G401 (cell line): ENCODE measurements at places on chromosomes 6 and 20. TPM values are rescaled to one million over a fixed set of nuclear protein-coding genes. Genes with fewer than 3 reads are reported as not detected.

The GNAS-AS1 gene
- total RNA-seq: not detected in 2 replicates

The DEFB132 gene
- not detected in 2 replicates for total RNA-seq

The CRISP1 gene
- total RNA-seq: not detected in 2 replicates

The HLA-DRB1 gene
- not detected in 2 replicates for total RNA-seq

- no peak for DNase-seq
These were observed 586 bp downstream of the ZNF512B start for GRCh38 chr20:63968928-63969760.

DNA sequence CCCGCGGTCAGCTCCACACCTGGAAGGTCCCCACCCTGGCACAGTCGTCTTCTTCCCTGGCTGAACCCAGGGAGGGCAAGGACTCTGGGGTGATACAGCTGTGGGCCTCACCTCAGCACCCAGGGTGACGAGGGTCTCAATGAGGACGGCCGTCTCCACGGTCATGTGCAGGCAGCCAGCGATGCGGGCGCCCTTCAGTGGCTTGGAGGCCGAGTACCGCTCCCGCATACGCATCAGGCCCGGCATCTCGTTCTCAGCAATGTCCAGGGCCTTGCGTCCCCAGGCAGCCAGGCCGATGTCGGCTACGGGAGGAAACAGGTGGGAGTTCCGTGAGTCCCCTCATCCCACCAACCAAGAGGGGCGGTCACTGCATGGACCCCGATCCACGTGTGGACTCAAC, 7.9 kb downstream of the AHCY start:
- no peak for DNase-seq

DNA sequence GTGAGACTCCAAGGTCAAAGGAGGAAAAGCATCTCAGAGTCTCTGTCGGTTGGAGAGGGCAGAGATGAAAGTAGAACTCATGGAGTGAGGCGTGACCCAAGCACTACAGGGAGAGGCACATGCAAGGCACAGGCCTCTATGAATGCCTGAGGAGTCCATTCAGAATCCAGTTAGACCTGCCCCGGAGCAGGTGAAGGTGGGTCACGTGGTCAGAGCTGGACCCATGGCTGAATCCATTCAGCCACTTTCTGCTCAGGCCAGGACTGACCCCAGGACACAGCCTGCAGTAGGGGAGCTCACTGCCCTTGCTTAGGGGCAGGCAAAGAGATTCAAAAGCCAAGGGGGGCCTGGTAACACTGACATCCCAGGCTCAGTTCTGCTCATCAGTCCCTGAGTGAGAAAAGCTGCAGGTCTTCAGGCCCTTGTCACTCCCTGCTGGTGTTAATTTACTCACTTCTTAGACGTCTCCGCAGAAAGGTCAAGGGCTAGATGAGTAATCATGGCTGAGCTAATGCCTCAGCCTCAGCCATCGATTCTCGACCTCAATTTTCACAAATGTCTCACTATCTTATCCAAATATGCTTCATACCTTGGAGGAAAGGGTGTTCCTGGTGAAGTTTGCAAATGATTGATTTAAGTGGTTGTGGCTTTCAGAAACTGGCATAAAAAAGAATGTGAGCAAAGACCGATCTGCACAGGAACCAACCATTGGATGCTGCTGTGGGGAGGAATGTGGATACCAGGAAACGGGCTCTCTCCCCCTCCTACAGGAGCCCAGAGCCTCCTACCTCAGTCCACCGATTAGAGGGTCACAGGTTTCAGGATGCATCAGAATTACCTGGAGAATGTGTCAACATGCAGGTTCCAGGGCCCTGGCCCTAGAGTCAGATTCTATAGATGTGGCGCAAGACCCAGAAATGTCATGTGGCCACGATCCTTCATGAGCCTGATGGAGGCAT, 584.4 kb downstream of the PTPRT start:
- DNase-seq: no peak

- DNase-seq: no peak
These were observed 66.8 kb upstream of the RSPO3 start for GRCh38 chr6:127051571-127052260.

- DNase-seq: no peak
These were observed 265.2 kb upstream of the QKI start for GRCh38 chr6:163149279-163149848.

DNA sequence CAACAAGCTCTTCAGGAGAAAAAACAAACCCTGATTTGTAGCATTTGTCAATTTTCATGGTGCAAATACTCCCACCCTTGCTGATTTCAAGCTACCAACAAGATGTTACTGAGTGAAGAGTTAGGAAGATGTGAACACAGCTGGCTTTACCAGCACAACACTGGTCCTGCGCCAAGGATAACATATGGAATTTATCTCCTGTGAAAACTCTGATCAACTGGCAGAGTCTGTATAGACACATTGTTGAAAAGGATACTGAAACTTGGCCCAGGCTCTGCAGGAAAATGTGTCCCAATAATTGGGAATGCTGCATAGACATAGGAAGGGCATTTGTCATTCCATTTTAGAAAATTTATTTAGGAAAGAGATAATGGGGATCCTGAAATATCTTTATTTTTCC, 29.0 kb downstream of the OTOR start:
- no peak for DNase-seq

- DNase-seq: no peak
These were observed 413.5 kb downstream of the BTBD3 start for GRCh38 chr20:12331236-12331635.

DNA sequence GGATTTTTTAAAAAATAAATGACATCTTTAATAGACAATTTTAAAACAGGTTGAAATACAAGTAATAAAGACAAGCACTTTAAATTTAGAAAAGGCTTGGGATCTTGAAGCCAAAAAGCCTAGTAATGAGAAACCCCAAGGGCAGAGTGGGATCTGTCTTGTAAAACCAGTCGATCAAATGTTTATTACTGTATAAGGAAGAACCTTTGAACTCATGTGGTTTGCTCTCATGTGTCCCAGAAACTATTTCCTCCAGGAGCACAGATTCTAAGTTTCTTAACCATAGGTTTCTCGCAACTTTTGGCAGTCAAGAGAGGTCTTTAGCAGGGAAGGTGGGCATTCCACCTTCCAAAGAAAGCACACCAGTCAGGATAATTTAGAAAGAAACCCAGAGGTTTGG, 541.7 kb upstream of the BTBD3 start:
- no peak for DNase-seq

DNA sequence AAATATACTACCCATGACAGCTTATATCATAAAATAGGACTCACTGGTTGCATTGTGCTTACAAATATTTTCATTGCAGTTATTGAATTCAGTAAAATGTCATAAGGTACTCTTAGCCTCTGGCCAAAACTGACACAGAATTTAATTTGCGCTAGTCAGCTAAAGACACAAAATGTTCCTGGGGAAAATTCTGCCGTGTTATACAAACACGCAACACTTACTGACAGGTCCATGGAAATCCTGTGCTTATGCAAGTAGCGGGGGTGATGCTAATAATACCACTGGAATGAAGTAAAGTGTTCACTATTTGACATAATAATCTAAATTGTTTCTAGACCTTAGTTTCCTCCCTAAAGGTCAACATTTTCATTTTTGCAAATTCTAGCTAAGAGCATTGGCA, 354.4 kb upstream of the RSPO3 start:
- DNase-seq: peak; percentile 26

- no peak for DNase-seq
These were observed 1.2 kb downstream of the TBX18 start for GRCh38 chr6:84763003-84763885.

DNA sequence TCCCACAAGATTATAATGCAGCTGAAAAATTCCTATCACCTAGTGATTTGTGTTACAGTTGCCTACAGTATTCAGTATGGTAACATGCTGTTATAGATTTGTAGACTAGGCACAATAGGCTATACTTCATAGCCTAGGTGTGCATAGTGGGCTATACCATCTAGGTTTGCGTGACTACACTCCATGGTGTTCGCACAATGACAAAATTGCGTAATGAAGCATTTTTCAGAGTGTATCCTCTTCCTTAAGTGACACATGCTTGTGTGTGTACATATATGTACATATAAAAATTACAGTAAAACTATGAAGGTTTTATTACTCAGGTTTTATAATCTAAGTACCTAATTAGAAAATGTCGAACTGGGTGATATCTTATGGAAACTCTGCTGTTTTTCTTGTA, 133.0 kb downstream of the FARS2 start:
- DNase-seq: no peak

GRCh38 chr6:47234266-47234933, 75.3 kb downstream of the TNFRSF21 start:
- DNase-seq: no peak

GRCh38 chr20:14434384-14435136, 97.1 kb upstream of the FLRT3 start:
- DNase-seq: no peak

DNA sequence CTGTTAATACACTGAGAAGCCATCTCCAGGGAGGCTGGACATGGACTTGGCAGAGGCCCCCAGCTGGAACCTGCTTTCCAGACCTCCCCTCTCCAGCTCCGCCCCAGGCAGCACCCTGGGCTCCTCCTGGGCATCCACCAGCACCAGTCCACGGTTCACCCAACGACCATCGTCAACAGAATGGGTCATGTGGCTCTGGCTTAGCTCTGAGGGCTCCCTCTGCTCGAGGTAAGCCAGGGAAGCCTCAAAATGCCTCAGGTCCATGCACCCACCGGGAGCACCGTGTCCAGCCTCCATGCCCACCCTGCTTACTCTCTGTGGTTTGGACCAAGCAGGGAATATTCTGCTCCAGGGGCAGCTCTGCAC, 40.5 kb downstream of the WDR27 start:
- DNase-seq: no peak

GRCh38 chr20:14955399-14955798, 618.0 kb upstream of the FLRT3 start:
- DNase-seq: no peak

DNA sequence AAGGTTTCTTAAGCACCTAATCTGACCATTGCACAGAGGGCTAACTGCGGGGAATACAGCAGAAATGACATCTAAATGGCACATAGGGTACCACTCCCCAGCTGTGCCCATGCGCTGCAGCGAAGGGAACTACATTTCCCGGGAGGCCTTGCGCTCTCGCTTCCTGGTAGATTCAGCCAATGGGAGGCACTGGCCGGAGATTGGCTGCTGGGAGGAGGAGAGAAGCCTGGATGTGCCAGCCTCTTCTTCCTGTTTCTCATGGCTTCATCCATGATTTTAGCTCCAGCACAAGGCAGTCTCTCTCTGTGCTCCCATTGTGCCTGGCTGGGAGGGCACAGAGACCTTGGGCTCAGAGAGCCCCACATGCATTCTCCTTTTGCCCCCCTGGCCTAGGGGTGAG, 101.7 kb upstream of the FOXA2 start:
- DNase-seq: peak; percentile 36

DNA sequence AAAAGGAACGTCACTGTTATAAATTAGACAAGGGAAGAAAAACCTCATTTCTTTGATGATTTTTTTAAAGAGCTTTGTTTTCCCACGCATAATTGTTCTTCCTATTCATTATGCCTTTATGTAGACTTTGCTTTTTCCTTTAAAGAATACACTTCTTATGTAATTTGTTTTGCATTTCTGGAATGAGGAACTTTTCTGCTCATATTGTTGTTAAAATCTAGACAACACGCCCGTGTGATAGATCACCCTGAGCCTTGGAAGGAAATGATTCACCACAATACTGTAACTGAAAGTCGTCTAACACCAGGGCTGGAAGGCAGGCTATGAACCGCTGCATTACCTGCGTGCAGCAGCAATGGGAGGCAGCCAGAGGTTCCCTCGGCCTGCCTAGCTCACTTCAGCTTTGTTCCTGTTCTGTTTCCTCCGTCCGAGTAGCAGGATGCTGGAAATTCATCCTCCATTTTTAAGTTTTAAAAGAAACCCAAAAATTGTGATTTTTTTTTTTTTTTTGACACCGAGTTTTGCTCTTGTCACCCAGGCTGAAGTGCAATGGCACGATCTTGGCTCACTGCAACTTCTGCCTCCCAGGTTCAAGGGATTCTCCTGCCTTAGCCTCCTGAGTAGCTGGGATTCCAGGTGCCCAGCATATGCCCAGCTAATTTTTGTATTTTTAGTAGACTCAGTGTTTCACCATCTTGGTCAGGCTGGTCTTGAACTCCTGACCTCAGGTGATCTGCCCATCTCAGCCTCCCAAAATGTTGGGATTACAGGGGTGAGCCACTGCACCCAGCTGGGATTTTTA, 49.6 kb upstream of the ZNF217 start:
- no peak for DNase-seq

DNA sequence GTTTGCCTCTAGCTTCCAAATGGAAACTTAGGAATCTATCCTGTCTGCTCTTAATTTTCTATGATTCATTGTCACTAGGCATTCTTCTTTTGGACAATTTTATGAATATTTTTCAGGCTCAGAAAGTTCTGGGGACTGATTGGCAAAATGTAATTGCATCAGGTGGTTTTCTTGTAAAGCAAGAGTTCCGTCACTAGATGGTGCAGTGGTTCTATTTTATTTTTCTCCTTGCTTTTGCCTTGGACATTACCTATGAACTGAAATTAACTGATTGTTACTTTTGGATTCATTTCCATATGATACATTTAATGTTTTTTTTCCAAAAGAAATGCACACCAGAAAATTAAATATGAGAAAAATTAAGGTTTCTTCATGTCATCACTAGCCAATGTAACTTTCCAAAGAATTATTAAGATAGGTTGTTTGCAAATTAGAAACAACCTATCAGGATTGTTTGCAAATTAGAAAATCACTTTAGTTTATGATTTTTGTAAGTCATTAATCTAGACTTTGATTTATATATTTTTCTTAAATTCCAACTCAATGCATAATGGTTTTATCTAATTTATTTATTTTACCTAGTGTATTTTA, 48.0 kb downstream of the TMEM170B start:
- DNase-seq: peak; percentile 49

DNA sequence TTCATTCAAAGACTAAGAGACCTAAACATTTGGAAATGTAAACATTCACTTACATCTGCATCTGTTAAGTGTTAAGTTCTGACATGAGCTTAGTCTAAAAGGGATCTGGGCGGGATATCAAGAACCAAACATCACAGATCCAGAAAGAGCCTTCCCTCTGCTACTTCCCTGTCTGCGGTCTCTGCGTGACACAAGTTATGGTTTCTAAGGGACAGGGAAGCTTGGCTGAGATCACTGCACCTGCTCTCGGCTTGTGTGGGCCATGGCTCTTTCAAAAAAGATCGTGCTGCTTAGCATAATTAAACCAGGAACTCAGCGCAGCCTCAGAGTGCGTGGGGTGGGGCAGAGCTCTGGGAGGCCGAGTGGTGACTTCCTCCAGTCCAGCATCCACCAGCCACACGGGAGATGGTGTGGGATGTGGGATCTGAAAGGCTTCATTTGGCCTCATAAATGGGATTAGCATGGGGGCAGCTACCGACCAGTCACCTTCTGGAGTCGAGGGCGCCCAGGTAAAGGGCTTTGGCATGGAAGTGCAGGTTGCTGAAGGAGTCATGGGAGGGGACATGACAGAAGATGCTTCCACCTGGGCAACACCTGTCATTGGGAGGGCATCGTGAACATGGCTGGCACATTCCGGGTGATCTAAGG, 16.7 kb upstream of the RAMACL start:
- no peak for DNase-seq

- DNase-seq: no peak
These were observed 123.0 kb downstream of the CD83 start for GRCh38 chr6:14240411-14241166.
